ENCODE measurements at places on chromosomes 2 and 18. TPM values are rescaled to one million over a fixed set of nuclear protein-coding genes. Genes with fewer than 3 reads are reported as not detected.

UGT1A10 gene
- total RNA-seq: not detected

GLB1L gene
- total RNA-seq: 2.5 TPM

- no peaks in the 10 kb centered on the region for H3K27me3 ChIP-seq
- no peaks in the 10 kb centered on the region for H3K4me1 ChIP-seq
- DNase-seq: no peak
- no peak overlapping the region for H3K4me3 ChIP-seq
- no peak overlapping the region for H3K27ac ChIP-seq
Measured at GRCh38 chr18:13051950-13052349, 60.8 kb downstream of the CEP192 start.

- H3K27ac ChIP-seq: no peak overlapping the region
- DNase-seq: peak; percentile 89
- H3K36me3 ChIP-seq: no peaks in the 10 kb centered on the region
Measured at GRCh38 chr2:109663721-109664120, 49.6 kb downstream of the SOWAHC start.

- no peaks in the 10 kb centered on the region for H3K4me1 ChIP-seq
- DNase-seq: no peak
- no peaks in the 10 kb centered on the region for H3K27me3 ChIP-seq
- H3K4me3 ChIP-seq: no peak overlapping the region
- H3K36me3 ChIP-seq: no peaks in the 10 kb centered on the region
- H3K27ac ChIP-seq: no peak overlapping the region
Measured at GRCh38 chr18:57542126-57542525, 44.4 kb downstream of the FECH start.

- H3K4me1 ChIP-seq: peaks cover 5% of the 10 kb centered on the region
- H3K4me3 ChIP-seq: no peak overlapping the region
- H3K27me3 ChIP-seq: no peaks in the 10 kb centered on the region
- no peaks in the 10 kb centered on the region for H3K36me3 ChIP-seq
- no peak for DNase-seq
- no peak overlapping the region for H3K27ac ChIP-seq
Measured at GRCh38 chr2:239943991-239944631, 81.0 kb downstream of the NDUFA10 start.

GRCh38 chr2:62071126-62071598, 124.8 kb upstream of the B3GNT2 start:
- no peaks in the 10 kb centered on the region for H3K27me3 ChIP-seq
- no peak for DNase-seq
